ENCODE measurements at places on chromosomes 2 and 18.

DNA sequence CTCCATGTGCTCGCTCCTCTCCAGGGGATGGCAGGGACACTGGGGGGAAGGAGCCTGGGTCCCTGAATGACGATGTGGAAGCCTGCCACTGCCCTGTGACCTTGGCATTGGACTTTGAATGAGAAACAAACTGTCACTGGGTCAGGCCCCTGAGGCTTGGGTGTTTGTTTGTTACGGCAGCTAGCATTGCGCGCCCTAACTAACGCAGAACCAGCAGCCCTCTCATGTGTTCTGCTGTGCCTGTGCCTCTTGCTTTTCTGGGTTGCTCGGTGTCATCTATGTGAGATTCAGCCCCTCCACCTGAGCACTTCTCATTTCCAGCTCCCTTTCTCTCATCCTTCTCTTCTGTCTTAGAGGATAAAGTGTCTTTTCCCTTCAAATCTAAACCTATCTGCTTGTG is 23.6 kb upstream of the INHBB start:
- DNase-seq, result no peak

- no peak for DNase-seq
Observed at GRCh38 chr2:232871418-232871834, 1.4 kb downstream of the SNORC start.

DNA sequence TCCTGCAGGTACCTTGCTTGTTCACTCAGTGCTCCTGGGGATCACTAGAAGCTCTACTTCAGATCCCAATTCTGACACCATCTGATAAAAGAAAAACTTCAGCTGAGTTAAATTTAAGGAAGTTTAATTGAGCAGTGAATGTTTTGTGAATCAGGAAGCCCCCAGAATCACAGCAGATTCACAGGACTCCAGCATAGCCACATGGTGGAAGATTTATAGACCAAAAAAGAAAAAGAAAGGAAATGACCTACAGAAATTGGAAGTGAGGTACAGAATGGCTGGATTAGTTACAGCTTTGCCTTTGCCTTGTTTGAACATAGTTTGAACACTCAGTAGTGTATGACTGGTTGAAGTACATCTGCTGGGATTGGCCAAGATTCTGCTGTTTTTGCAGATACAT is 182.7 kb upstream of the SCN7A start:
- no peak for DNase-seq

DNA sequence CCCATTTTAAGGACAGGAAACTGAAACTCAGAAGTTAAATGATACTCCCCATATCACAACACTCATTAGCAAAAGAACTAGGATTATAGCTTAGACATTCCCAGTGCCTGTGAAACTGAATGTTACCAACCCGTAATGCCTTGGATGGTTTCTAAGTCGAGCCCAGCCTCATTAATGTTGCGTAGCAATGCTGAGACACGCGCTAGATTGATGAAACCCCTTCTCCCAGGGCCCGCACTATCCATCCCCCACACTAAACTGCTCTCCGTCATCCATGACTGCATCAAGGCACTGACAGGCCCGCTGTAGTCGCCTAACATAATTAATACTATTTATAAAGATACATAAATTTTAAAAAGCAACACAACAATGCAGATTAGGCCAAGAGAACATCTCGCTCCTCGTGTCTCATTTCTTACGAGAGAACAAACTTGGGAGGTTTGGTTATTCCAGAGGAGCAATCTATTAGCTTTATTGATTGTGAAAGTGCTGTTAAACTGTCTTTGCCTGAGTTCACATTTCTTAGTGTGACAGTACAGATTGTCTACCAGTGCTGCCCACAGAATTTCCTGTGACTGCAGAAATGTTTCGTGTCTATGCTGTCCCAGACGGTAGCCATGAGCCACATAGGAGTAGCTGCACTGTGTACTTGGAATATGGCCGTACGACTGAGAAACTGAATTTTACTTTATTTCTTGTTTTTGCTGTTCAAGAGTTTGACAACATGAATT is 312.2 kb upstream of the RAB12 start:
- DNase-seq, result no peak

DNA sequence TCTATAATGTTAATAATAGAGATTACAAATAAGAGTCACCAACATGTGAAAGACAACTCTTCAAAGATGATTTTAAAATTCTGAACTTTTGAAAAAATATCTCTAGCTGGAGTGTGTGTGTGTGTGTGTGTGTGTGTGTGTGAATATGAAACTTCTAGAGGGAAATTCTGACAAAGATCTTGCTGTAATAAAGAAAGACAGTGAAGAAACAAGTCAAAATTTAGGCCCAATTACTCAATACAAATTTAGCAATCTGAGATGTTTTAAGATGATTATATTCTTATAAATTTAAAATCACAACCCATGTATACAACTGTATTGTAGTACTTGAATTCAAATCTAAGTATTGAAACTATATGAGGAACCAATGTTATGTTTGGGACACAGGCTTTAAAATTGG is 57.2 kb upstream of the UGP2 start:
- no peak for DNase-seq

DNA sequence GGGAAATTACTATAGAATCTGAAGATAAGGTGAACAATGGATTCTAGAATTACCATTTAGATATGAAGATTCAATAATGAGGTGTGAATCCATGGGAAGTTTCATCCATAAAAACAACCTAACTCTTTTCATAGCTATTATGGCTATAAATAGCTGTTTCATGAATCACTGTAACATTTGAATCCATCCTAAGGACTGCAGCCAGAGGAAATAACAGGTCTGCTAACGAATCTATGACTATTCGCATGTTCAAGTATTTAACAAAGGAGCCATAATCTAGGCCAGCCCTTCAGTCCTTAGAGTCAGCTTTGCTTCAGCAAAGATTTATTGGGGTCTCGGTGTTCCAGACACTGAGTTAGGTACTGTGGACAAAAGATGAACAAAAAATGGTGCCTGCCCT is 87.1 kb downstream of the MYOM1 start:
- no peak for DNase-seq

DNA sequence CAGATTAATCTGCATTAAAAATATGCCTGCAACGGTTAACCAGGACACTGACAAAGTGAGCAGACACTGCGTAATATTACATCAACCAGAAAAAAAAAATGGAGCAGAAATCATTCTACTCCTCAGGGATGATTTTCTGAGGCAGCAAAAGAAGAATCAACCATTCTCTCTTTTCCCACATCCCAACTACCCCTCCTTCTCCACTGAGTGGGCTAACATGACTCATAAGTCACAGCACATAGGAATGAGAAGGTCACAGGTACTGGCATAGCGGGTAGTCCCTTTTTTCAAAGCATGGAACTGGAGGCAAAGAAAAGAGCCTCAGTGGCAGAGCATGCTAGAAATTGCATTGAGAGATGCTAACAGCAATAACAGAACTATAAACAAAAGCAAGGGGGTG is 54.3 kb upstream of the TSPYL6 start:
- no peak for DNase-seq

- no peak for DNase-seq
Observed at GRCh38 chr18:76495435-76496193, 572 bp upstream of the ZNF516 start.

- DNase-seq, result no peak
Observed at GRCh38 chr18:58087928-58088690, 44.1 kb downstream of the NEDD4L start.

DNA sequence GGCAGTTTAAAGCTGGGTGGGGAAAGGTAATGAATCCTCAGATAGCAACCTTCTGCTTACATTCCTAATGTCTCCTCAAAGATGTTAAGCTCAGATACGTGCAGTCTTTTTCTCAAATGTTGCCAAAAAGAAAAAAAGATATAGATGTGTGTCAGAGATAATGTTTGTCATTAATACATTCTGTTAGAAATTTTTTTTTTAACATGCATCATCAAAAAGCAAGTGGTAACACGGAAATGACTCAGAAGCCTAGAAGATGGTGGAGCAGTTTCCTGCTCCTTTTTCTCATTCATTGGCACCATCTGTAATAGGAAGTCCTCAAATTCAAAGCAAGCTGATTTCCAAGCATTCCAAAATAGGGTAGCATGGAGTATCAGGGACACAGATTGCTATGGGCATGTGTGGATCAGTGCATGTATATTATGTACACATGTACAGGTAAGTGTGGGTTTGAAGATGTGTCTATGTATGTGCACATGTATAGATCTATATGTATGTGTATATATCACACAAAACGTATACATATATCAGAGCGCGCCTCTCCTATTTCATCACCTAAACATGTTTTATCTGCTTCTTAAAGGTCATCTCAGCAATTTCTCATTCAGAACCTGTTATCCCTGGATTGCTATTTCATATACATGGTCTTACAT is 79.9 kb upstream of the ITGB6 start:
- DNase-seq, result peak; percentile 49

GRCh38 chr2:234111523-234111922 is 61.0 kb downstream of the SPP2 start:
- no peak for DNase-seq

GRCh38 chr18:11775436-11776174 is 75.6 kb upstream of the CHMP1B start:
- DNase-seq, result no peak

DNA sequence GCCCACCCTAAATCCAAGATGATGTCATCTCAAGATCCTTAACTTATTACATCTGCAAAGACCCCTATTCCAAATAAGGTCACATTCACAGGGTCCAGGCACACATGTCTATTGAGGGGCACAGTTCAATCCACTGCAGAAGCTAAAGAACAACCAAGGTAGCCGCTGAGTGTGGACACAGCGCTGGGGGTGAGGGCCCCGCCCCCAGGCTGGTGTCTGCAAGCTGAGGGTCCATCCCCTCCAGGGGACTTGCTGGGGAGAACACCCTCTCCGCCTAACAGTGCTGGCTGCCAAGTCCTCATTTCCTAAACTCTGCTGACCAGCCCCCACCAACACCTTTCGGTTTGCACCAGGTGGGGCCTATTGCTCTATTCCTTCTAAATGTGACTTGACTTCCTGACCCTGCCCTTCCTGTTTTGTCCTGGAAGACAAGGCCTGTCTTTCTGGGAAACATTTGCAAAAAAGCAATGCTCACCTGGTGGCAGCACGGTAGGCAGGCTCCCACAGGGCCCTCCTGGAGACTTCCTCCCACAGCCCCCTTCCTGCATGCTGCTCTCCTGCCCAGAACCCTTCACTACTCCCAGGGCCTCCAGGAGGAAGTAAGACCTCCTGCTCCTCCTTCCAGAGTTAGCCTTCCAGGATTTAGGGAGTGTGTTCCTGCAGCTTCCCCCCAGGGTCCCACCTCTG is 24.4 kb upstream of the TEX44 start:
- DNase-seq, result no peak

GRCh38 chr18:25299426-25300300 is 52.3 kb downstream of the ZNF521 start:
- no peak for DNase-seq

GRCh38 chr18:61939046-61939674 is 46.4 kb upstream of the RNF152 start:
- no peak for DNase-seq

GRCh38 chr18:39380186-39380725 is 1814.7 kb upstream of the CELF4 start:
- DNase-seq, result no peak

- no peak for DNase-seq
Observed at GRCh38 chr2:5766056-5766455, 73.9 kb downstream of the SOX11 start.

DNA sequence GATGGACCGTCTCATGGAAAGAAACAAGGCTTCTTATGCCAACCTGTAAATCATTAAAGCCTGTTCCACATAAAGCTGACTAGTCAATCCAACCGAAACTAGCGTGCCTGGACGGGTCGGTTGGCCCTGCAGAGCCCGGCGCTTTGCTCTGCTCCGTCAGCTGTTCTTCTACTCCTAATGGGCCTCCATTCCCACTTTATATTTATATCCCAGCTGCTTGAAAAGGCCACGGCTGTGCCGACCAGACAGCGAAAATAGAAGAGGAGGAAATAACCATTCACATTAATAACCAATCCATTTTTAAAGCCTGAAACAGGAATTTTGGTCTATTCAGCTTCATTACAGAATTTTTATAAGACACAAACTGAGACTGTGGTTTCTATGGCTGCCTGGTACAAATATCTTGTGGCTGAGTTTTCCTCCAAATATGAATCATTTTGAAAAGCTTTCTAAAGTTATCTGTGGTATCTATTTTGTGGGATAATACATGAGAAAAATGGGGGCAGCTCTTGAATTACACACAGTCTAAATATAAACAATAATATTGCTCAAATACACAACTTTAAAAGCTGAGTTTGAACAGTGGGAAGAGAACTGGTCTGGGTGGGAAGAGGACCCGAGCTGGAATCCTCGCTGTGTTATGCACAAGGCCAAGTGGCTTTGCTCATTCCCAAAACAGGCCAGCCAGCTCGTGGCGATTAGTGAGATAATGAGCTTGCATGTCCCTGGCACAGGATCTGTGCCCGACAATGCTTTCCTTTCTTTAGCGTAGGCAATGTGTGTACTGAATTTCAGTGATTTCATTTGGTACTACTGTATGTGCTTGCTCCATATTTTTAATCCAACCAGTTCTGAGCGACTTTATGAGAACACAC is 10.5 kb upstream of the FAM124B start:
- DNase-seq, result no peak

DNA sequence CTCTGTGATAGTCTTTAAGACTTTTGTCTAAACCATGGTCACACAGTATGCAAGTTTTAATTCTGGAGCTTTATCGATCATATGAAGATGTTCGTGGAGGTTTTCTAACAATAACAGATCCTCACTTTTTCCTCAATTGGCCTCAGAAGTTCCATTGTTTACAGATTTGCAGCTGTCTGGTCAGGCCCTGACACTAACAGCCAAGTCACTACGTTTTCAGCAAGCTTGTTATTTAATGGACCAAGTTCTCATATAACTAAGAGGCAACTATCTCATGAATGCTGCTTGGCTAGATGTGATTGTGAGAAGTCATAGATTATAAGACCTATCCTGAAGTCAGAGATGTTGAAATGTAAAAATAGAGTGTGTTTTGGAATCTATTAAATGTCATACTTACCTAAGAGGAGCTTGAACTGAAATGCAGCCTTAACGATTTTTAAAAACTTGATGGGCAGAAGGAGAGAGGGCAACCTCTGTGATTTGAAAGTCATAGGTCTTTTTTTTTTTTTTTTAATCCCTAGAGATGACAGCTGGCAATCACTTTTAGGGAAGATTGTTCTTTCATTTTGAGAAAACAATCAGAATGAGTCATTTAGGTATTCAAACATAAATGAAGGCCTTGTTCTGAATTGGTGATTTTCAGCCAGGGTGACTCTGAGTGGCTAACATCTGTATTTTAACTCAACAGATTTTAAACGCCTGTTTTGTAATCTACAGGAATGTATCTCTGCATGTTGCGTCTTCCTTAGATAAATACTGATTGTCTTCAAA is 48.4 kb upstream of the NEMP2 start:
- DNase-seq, result no peak

- no peak for DNase-seq
Observed at GRCh38 chr2:105866216-105867185, 121.8 kb downstream of the NCK2 start.

Data from CD4-positive, alpha-beta T cell treated with Interleukin-4 for 4 hours (primary cell).